ENCODE measurements at places on chromosomes 3 and 15.
A peak's percentile ranks its signal among the peaks of the same experiment; 100 is the strongest.

- DNase-seq, result no peak
Measured at GRCh38 chr15:43957724-43958123, 130.9 kb downstream of the WDR76 start.

GRCh38 chr3:58101499-58102389 is 93.5 kb downstream of the FLNB start:
- DNase-seq, result peak; percentile 28

DNA sequence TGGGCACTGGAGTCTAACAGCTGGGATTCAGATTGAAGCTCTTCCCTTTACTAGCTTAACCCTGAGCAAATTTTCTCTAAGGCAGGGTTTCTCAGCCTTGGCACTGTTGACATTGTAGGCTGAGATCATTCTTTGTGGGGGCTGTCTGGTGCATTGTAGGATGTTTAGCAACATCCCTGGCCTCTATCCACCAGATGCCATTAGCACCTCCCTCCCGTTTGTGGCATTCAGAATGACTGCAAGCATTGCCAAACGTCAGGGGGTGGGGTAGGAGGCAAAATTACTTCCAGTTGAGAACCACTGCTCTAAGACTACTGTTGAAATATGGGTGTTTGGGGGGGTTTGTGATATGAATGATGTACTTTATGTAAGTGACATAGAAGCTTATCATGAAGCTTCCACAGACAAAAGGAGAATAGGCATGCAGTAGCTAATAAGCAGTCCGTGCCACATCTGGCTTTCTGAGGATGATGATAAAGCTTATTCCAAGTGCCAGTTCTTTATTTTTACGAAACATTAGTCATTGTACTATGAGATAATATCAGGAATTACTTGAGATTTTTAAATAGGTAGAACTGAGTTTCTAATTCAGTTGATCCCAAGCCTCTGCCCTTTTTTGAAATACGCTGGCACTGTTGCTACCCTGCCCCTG is 39.3 kb downstream of the NKIRAS1 start:
- DNase-seq, result no peak

GRCh38 chr15:23846218-23846617 is 159.1 kb upstream of the NDN start:
- no peak for DNase-seq

DNA sequence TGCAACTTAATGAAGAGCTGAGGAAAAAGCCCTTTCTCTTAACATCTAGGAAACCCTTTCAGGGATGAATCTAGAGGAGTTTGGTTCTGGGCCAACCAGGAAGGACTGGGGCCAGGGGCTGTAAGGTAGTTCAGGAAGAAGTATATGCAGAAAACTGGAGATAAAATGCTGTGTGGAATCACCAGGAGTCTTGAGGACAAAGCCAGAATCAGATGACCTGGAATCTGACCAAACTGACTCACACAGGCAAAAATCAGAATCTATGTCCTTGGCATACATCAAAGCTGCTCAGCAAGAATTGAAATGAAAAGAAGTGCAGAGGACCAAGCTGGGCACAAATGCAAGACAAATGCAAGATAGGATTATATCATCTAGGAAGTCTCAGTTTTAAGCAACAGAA is 59.4 kb upstream of the ATP2C1 start:
- no peak for DNase-seq

DNA sequence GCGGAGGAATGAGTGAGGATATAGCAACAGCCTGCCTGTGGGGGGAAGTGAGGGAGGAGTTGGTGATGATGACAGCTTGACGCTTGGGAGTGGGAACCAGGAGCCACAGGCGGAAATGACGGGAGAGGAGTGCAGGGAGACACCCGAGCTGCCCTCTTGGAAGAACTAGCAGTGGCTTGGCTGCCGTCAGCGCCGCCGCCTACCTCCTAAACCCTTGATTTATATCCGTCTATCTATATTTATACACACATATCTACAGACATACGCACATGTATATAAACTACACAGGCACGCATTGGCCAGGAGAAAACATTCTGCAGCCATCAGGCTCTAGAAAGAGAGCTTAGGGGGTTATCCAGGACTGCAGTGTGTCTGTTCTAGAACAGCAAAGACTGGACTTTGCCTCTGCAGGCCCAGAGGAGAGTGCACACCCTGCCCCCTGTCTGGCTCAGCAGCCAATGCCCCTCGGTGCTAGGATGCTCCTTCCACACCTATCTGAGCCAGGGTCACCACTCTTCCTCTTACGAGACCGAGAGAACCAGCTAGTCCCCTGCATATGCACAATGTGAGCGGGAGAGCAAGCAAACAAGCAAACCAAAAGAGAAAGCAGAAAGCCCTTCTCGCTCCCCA is 45.3 kb upstream of the MAGEF1 start:
- no peak for DNase-seq

- DNase-seq, result no peak
Measured at GRCh38 chr3:62139957-62140356, 233.4 kb downstream of the FEZF2 start.

- DNase-seq, result no peak
Measured at GRCh38 chr3:52228751-52229291, 3.4 kb upstream of the TLR9 start.

- DNase-seq, result no peak
Measured at GRCh38 chr15:41978534-41978933, 6.2 kb upstream of the EHD4 start.

DNA sequence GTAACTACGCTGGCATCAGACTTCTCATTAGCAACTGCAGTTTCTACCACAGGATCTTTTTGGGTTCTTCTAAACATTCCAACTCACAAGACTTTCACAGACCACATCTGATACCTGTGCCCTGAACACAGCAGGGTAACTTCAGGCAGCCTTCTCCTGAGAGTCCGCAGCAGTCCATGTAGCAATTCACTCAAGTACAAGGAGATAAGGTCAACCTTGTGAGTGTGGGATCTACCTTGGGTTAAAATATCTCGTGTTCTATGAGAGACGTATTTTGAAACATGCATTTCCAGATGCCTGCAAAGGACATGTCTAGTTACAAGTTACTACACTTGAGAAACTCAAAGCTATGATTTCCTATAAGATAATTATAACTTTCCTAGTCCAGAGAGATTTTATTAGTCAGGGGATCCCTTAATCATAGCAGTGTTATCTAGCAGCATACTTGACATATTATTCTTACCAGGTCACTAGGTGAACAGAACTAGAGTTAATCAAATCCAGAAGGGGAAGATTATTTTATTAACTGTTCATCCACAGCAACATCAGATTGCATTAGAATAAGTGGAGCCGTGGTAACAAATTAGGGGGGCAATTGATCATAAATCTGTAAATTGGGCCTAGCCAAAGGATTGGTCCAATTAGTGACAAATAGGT is 66.4 kb downstream of the ASTE1 start:
- DNase-seq, result no peak

DNA sequence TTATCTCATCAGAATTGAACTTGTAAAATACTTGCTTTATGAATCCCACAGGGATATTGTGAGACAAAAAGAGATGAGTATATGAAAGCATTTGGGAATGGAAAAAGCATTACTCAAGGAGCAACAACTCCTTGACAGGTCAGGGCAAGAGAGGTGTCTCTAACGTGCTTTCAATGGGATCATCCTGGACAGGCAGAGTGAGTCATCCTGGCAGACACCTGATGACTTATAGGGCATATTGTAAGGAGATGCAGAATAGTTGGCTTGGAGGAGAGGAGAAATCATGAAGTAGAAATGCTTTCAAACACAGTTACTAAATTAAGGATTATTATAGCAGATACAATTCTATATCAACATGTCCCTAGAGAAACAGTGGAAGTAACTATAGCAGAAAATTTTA is 71.9 kb upstream of the THSD4 start:
- no peak for DNase-seq

DNA sequence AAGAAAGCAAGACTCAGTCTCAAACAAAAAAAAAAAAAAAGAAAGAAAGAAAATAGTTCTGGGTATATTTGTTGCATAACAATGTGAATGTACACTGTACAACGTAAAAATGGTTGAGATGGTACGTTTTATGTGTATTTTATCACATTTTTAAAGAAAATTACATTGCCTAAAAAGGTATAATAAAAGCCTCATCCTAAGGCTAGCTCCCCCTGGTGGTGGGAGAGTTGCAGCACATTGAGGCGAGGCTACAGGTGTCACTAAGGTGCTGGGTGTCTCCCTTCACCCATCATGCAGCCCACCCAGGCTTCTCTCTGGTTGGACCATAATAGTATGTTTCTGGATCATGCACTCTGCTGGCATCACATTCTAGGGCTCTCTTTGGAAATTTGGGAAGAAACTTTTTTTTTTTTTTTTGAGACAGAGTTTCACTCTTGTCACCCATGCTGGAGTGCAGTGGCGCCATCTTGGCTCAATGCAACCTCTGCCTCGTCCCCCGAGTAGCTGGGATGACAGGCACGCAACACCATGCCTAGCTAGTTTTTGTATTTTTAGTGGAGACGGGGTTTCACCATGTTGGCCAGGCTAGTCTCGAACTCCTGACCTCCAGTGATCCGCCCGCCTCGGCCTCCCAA is 12.4 kb upstream of the RAB11A start:
- DNase-seq, result peak; percentile 65

DNA sequence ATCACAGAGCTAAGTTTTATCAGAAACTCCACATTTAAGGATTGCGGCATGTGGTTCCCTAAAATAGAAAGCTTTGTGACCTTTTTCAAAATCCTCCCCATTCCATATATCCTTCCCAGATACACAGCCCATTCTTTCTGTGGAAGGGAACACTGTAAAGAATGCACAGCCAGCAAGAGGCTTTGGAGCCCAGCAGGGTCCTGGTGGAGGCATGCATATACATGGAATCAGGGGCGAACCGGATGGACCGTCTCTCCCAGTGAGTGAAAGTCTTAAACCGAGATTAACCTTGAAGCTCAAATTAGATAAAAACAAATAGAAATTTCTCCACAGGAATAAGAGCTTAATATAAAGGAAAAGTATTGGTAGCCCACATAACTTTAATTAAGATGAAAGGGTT is 436.2 kb upstream of the MDFIC2 start:
- no peak for DNase-seq

DNA sequence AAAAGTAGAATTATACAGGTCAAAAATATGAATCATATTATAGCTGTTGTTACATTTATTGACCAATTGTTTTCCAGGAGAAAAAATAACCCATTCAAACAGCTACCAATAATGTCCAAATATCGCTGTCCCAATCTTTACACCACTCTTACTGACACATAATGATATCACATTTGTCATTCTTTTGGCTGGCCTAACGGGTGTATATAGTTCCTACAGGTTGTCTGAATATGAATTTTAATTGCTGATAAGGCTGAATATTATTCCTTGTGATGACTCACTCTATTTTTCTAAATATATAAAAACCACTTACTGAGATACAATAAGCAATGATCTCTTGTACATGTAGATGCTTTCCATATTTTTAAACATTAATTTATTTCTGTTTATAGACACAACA is 76.4 kb downstream of the FSIP1 start:
- DNase-seq, result no peak

Measured in Jurkat, Clone E6-1 (cell line).